ENCODE measurements at places on chromosomes 12 and 14.

DNA sequence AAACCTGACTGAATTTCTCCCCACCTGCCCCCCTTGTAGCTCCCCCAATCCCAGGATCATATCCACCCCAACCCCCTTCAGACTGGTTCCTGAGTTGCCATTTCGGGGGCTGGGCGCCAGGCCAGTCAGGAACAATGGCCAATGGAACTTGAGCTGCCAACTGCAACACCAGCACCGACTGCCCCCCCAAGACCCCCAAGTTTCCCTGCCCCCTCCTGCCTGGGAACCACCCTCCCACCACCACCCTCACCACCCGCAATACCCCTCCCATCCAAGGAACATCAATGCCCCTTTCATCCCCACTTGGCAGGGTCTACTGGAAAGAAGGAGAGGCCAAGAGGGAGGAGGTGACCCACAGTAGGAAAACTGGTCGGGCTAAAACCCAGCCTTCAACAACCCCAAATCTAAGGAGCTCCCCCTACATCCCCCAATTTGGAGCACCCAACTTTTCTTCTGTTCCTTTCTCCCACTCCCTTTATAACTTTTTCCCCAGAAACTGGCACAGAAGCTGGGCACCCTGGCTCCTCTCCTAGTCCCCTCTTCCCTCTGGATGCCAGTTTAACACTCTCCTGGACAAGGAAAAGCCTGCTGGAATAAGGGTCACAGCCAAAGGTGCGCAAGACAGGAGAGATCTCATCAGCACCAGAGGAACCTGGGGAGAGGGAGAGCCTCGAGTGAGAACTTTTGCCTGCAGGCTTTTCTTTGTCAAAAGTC lies 1.6 kb upstream of the NDRG2 start:
- no peak for DNase-seq

DNA sequence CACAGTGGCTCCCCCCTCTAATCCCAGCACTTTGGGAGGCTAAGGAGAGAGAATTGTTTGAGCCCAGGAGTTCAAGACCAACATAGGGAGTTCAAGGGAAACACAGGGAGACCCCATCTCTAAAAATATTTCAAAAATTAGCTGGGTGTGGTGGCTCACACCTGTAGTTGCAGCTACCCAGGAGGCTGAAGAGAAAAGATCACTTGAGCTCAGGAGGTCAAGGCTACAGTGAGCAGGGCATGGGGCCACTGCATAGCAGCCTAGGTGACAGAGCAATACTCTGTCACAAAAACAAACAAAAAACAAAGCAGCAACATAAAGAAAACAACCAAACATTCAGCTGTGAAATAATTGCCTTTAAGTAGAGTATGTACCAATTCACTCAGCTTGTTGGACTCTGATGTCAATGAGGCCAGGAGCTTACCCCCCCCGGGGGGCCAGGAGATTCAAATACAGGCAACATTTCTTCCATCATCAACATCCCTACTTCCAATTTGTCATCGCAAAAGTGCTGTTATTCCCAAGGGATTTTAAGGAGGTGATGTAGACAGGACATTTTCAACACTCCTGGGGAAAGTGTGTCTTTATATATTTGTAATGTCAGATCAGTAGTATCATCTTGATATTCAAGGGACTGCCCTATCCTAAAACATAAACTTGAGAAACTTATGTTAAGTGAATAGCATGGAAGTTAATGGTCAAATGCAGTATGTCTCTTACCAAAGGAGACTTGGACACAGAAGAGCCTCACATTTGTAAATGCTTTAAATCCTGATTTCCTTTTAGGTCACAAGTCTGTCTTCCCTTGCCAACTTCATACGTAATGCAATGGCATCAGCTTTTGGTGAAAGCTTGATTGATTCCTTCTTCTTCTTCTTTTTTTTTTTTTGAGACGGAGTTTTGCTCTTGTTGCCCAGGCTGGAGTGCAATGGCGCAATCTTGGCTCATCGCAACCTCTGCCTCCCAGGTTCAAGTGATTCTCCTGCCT lies 40.6 kb upstream of the AEBP2 start:
- no peak for DNase-seq

DNA sequence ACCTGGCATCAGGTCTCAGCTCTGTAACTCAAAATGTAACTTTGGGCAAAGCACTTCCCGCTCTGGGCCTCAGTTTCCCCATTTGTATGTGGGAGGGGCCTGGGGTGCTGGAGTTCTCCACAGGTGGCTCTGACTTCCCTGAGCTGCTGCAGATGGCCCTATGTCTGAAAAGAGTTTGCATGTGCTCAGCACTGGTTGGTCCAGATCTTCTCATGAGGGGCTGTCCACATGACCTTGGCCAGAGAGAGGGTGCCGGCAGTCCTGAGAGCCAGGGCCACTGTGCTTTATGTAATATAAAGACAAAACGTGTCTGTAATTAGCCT lies 7.2 kb upstream of the CACNA2D4 start:
- no peak for DNase-seq

GRCh38 chr14:105204206-105204930 lies 23.3 kb upstream of the NUDT14 start:
- DNase-seq = no peak

GRCh38 chr12:106118-106591 lies 39.6 kb downstream of the IQSEC3 start:
- DNase-seq = no peak

GRCh38 chr12:26047401-26048226 lies 77.2 kb downstream of the BHLHE41 start:
- DNase-seq = no peak

DNA sequence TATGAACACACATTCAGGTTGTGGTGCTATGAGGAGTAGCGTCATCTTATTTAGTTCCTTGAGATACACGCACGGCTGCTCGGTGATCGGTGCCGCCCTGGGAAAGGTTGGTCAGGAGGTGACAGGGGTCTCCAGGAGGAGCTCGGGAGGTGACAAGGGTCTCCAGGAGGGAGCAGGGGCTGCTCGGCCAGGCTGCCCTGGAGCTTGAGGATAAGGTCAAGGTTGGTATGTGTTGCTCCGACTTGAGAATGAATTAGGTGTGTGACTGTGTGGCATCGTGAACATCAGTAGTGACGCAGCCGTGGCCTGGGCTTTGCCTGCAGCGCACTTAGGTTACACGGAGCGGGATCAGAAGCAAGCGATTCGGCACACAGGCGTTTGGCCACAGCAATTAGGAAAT lies 36.2 kb downstream of the CCDC92 start:
- DNase-seq = no peak

DNA sequence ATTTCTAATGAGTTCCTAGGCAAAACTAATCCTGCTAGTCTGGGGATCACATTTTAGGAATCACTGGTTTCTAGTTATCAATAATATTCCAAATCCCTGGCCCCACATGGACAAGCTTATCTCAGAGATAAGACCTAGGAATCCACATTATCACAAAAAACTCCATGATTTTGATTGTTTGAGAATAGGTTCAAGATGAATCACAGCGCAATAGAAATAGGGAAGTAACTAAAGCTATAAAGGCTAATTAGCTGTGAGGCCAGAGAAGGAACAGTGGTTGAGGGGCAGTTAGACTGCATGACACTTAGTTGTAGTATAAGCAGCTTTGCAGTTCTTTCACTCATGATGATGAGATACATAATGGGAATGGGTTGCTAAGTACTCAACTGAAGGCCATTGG lies 13.1 kb upstream of the ATP5F1B start:
- no peak for DNase-seq

GRCh38 chr12:45547132-45547531 lies 182.4 kb upstream of the ARID2 start:
- DNase-seq = no peak

GRCh38 chr14:60565211-60565610 lies 56.3 kb downstream of the SIX6 start:
- no peak for DNase-seq

DNA sequence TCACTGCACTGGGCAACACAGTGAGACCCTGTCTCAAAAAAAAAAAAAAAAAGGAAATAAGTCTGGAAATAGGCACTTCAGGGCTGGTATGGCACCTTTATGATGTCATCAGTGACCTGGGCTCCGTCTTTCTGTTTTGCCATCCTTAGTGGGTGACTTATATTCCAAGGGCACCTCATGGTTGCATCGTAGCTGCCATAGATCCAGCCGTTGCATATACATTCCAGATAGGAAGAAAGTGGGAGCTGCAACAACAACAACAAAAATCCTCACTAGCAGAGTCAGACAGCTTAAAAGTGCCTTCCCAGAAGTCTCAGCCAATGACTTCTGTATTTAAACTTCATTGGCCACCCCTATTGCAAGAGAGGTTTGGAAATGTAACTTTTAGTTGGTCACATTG lies 26.4 kb downstream of the MYL2 start:
- DNase-seq = no peak

GRCh38 chr12:114003286-114003685 lies 37.2 kb upstream of the RBM19 start:
- DNase-seq = no peak

DNA sequence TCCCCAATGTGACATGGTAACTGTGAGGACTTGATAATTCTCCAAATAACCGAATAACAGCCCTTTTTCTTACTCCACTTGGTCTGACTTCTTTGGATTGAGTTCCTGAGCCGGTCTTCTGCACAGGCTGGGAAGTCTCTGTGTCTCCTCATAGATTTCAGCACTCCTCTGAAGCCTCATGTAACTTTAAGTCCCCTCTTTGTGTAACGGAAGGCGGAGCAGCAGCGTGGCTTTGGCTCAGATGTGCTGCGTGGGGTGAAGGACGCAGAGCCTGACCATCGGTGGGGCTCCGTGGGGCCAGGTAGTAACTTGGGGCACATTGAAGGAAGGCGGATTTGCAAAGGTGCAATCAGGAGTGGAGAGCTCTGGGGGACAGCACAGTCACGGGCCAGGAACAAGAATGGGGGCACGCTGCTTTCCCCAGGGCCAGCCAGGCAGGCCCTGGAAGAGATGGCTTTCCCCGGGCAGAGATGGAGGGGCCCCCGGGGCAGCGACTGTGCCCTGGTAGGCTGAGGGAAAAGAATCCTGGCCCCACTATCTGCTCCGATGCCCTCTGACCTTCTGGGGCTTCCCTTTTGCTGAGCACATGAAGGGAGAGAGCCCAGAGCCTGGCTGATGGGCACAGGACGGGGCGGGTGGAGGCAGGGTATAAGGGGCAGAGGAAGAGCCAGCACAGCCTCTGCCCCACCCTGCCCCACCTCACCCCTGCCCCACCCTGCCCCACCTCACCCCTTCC lies 56.9 kb downstream of the ADGRD1 start:
- DNase-seq = no peak

GRCh38 chr14:77529213-77529612 lies 30.6 kb upstream of the ISM2 start:
- DNase-seq = no peak

GRCh38 chr12:63844391-63845341 lies at the start of gene SRGAP1:
Gene SRGAP1, plus strand, starts transcription at chr12:63844700. Its CDS starts 117 bp downstream, at chr12:63844817.
- no peak for DNase-seq

DNA sequence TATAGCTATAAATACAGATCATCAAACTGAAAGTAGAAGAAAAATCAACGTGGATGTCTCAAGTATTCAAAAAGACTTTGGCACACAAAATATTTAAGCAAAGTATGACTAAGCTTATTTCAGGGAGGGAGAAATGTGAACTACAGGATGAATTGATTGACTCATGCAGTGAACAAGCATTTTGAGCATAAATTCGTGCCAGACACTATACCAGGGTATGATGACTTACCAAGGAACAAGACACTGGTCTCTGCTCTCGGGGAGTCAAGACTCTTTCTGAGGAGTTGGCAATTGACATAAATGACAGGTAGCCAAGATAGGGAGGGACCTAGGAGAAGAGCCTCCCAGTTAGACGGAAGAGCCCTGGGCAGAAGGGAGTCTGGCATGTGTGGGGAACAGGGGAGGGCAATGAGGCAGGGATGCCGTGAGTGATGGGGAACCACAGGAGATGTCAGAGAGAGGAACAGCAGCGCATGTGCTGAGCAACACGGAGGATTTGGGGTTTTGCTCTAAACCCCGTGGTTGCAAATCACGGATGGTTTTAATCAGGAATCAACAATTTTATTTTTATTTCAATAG lies 115.2 kb downstream of the TMEM132D start:
- DNase-seq = no peak

DNA sequence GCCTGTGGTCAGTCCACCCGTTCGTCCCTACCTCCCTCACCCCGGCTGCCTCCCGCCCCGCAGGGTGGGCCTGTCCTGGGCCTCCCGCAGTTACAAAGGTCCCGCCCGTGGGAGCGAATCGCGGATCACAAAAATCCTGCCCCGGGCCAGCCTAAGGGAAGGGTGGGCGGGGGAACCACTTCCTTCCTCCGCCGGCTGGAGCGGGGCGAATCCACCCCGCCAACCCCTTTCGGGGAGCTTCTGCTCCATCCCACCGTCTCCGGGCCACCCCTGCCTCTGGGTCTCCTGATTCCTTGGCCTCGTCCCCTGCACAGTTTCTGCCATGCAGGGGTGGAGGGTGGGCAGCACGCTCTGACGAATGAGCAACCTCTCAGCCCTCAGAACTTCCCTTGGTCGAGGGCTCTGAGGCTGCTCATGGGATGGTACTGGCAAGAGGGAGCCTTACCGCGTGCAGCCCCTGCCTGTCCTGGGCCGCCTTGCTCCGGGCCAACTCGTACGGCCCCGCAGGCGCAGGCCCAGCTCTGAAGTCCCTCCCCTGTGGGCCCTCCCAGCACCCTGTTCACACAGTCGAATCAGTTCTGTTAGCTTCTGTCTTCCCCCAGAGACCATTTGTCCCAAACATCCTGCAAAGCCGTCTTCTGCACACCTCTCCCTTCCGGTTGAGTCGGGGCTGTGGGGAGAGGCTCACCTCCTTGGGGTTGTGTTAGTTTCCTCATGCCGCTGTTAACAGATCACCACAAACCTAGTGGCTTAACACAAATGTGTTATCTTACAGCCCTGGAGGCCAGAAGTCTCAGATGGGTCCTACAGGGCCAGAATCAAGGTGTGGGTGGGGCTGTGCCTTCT lies 589 bp upstream of the HVCN1 start:
- DNase-seq = no peak

GRCh38 chr12:7142056-7142644 lies 12.0 kb downstream of the CLSTN3 start:
- DNase-seq = peak; percentile 28

- no peak for DNase-seq
These were observed 222.1 kb downstream of the SYT1 start for GRCh38 chr12:79086541-79087296.

DNA sequence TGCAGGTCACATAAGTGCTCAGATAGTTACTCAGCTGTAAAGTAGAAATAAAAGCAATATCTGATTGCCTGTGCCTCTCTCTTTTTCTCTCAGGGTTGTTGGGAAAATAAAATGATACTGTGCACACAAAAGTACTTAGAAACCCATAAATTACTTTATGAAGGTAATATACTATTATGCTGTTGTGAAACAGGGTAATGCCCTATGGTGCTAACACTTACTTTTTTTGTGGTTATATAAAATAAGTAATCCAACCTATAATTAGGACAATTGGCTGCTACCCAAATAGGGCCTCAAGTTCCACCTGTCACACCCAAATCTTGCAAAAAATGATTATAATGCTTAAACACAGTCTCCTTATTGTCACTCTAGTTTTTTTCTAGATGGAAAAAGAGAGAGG lies 50.6 kb downstream of the DAAM1 start:
- no peak for DNase-seq

GRCh38 chr14:35252451-35252868 lies 39.7 kb upstream of the PSMA6 start:
- DNase-seq = no peak
